ENCODE measurements at places on chromosomes 1 and 21.

- no peak for DNase-seq
Measured at GRCh38 chr1:9758559-9759121, 65.1 kb downstream of the CLSTN1 start.

GRCh38 chr1:185318431-185319138, 1.5 kb upstream of the IVNS1ABP start:
- no peak for DNase-seq

DNA sequence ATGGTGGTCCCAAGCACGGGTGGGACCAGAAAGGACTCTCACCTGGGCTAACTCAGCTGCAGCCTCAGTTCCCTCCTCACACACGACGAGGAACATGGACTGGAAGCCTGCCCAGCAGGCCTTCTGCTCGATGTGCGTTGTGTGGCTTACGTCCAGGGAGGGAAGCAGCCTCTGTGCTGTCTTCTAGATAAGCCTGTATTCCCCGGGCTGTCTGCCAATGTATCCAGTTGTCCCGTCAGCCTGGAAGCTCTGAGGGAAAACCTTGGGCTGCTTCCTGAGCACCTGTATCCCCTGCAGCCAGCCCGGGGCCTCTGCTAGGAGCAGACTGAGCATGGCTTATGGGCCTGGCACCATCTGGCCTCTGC, 10.5 kb downstream of the PCSK9 start:
- DNase-seq: no peak

DNA sequence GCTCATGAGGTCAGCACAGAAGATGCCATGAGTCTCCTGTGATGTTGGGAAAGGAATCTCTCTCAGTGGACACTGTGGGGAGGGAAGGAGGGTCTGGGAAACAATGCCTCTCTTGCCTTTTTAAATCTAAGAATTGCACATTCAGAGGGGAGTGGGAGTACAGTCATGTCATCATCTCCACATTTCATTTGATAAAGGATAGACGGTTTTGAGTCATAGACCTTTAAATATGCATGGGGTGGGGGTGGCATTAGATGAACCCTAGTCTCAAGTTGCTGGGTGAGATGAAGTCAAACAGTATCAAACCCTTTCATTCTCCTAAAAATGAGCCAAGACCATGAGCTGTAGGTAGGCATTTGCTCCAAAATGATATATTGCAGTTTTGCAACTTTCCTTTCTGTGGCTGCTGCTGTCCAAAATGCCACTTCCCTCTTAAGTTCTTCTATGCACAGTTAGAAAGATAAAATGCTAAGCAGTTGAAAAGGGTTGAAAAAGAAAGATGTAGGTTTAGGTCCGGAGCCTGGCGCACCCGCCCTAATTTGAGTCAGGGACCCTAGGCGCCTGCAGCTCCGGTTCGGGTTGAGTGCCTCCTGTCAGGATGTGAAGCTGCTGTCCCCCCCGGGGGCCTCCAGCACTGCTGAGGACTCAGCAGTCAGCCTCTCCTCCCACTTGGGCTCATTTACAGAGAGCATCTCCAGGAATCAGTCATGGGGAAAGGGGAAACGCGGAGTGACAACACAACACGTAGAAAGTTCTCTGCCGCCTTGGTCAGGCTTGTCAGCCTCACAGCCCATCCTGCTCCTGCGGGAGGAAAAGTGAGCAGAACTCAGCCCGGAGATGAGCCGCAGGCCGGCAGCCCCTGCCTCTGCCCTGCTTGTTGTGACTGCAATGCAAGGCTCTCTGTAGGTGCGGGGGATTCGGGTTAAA, 479.3 kb upstream of the RUNX1 start:
- peak; percentile 10 for DNase-seq

DNA sequence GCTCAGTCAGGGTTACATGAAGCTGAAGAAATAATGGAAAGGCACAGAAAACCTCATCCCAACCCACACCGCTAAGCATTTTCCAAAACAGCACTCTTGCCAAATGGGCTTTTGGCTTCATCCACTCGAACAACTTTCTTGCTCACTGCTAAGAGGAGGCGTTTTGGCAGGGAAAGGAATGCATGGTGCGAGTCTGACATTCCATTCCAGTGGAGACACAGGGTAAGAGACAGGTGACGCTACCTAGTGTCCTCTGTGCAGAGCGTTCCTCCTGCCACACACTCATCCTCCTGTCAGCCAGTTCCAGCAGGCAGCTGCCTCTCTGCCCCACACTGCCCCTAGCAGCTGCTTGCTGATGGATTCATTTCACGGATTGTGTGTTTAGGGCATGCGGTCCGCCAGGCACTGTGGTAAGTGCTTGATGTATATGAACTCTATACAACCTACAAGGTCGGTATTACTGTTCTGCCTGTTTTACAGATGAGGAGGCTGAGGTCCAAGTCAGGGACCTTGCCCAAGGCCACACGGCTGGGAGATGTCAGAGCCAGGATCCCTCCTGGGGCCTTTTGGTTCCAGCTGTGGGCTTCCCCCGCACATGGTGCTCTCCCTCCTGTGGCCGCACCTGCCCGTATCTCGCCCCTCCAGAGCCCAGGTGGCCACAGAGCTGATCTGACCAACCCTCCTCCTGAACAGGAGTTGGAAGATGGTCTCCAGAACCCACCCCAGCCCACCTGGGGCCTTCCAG, 25.7 kb upstream of the BACE2 start:
- no peak for DNase-seq

GRCh38 chr21:15063081-15063813, 1.6 kb downstream of the NRIP1 start:
- no peak for DNase-seq

GRCh38 chr1:19418503-19418971, 66.8 kb downstream of the CAPZB start:
- DNase-seq: no peak

DNA sequence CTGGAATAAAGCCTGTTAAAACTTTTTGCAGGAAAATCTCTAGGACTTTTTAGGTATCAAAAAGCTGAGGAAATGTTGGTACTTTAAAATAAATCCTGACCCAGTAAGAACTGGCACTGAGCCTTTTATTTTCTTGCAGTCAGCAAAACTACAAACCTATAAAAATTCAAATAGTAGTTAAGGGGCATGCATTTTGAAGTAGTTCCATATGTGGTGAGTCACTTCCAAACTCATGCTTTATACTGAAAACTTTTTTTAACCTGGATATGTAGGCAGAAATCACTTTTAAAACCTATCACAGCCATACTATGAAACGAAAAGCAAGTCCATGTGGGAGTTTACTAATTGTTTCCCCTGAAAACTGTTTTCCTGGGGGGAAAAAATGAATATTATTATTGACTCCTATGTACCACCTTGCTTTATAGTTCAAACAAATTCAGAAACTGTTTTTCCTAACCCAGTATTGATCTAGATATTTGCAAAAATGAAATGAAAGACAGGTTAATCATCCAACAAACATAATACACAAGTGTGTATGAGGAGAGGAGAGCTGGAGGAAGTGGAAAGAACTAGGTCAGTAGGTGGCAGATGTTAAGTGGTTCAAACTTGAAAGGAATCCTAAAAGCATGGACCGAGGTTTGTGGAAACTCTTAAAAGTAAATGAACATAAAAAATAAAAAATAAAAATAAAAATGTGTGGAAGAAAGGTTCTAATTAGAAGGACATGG, 30.5 kb downstream of the NRIP1 start:
- no peak for DNase-seq

- DNase-seq: no peak
Measured at GRCh38 chr1:241202401-241202800, 154.6 kb downstream of the RGS7 start.

DNA sequence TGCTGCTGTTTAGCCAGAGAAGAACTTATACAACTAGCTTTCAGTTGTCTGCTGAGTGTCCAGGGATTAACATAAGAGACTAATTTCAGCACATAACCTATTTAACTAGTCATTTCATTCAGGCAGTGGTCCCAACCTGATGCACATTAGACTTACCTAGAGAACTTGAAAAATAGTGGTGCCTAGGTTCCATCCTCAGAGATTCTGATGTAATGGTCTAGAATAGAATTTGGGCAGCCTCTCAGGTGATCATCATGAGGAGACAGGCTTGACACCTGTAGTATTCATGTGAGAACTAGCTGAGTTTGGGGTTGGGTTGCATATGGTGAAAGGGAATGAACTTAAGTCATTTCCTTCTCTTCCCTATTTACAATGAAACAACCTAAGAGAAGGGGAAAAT, 24.8 kb downstream of the CNST start:
- DNase-seq: no peak

- DNase-seq: no peak
Measured at GRCh38 chr1:235402457-235403200, 35.4 kb downstream of the TBCE start.

DNA sequence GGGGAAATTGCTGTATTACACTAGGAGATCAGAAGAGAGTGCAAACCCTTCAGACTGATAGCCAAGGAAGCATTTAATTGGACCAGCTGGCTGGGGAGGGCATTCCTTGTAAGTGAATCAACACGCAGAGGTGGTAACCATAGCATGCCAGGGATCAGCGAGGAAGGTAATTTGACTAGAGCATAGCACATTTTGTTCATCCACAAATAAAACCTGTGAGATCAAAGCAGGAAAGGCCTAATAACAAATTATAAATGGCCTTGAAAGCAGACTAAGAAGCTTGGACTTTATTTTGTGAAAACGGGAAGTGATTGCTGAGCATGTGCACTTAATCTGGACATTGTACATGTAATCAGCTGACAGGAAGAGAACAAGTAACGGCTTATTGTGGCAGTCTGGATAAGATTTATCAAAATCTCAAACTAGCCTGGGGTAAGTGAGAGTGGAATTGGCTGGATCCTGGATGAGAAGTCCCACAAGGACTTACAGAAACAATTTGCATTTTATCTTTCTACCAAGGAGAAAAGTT, 11.7 kb upstream of the CD55 start:
- DNase-seq: no peak

DNA sequence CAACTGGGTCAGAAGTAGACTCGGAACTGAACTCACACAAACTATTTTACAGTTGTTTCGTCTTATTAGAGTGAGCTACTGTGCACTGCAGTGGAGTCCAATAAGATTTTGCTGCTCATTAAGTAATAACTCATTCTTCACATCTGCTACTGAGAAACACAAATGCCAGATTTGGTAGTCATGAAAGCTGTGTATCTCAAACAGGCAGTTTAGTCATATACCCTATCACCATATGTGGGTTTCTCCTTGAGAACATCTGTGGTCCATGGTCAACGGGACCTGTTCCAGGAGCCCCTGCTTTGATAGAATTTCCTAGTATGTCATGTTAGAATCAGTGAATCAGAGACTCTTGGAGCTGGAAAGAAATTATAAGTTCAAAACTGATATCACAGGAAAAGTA, 60.4 kb downstream of the ALG14 start:
- no peak for DNase-seq

- no peak for DNase-seq
Measured at GRCh38 chr1:86339014-86339812, 56.9 kb downstream of the ODF2L start.

DNA sequence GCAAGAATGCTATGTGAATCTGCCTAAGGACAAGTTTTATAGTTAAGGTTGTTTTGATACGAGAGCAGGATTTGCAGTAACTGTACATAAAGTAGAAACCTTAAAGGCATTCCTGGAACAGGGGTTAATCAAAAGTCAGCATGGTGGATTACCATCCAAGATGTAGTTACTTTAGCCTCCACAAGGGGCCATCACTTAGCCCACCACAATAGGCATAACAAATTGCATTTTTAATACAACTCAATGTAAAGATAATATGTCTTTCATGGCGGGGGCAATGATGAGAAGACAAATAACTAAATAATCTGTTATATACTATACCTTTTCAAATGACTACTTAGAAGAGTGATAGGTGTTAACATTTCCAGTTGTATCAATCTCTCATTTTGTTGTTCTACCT, 611.2 kb upstream of the ADGRL4 start:
- DNase-seq: no peak

- no peak for DNase-seq
Measured at GRCh38 chr21:39288987-39289386, 24.4 kb downstream of the BRWD1 start.

GRCh38 chr1:159826441-159827101, at the start of gene SLAMF8:
SLAMF8 (plus strand) TSS chr1:159826873; CDS start chr1:159826899, 26 bp downstream.
- peak; percentile 17 for DNase-seq

DNA sequence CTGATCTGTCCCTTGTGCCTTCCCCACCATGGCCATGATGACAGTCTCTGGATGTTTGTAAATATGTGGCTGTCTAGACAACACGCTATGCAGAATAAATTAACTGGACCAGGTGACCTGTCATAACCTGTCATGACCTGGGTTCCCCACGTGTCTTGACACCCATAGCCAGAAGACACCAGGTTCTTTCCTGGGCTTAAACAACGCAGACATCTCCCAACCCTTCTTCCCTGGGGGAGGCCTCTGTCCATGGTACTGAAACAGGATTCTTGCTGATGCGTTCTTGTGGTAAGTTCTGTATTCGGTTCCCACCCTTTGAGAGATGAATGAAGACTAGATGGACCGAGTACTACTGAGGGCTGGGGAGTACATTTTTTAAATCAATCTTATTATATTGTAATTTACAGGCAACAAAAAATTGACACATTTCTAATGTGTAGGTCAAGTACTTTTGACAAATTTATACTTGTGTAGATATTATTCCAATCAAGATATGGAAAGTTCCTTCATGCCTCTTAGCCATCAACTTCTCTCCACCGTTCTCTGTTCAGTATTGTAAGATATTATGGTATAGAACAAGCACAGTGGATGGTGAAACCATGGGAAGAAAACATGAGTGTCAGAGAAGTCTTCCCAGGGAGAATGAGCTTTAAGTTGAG, 738.8 kb downstream of the PTPRU start:
- no peak for DNase-seq

DNA sequence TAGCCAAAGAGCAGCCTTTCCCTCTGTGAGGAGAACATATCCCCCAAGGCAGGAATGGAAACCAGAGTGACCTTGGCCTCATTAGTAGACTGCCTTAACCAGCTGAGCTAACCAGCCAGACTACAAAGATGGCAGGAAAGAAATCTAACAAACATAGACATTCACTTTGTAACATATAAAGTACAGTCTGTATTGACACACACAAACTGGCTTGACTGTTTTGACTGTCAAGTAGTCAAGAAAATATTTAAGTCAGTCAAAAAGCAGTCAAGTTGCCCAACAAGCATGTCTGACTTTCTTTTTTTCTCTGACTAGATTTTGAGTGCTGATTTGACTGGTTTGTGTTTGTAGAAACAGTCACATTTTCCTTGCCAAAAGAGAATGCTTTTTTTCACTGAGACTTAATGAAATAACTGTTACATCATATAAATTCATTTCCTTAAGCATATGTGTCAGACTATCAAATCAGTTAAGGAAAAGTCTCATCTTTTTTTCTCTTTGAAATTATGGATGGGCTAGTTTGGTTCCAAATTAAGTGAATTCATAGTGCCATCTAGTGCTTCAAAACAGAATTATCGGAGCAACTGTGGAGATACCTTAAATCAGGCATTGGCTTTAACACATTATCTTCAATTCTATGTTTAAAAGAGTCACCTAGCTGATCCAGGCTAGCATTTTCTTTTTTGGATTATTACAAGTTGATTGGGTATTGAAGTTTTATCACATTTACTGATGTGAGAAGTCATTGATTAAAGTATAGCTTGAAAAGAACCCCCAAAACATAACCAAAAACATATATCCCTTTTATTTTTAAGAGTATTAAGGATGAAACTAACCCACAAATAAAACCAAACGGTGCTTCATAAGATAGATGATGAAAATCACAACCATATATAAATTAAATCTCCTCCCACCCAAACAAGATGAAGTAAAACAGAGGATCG, 75.0 kb downstream of the ATP6V1G3 start:
- no peak for DNase-seq

GRCh38 chr1:201708085-201708512, 120.9 kb upstream of the IPO9 start:
- DNase-seq: no peak

Measured in activated T-helper 1 cell treated with Interleukin-2 at 50 U/mL for 16 hours (primary cell).